ENCODE measurements at places on chromosomes 1 and 21.

- DNase-seq, result no peak
Observed at GRCh38 chr1:178706432-178706831, 18.6 kb upstream of the RALGPS2 start.

DNA sequence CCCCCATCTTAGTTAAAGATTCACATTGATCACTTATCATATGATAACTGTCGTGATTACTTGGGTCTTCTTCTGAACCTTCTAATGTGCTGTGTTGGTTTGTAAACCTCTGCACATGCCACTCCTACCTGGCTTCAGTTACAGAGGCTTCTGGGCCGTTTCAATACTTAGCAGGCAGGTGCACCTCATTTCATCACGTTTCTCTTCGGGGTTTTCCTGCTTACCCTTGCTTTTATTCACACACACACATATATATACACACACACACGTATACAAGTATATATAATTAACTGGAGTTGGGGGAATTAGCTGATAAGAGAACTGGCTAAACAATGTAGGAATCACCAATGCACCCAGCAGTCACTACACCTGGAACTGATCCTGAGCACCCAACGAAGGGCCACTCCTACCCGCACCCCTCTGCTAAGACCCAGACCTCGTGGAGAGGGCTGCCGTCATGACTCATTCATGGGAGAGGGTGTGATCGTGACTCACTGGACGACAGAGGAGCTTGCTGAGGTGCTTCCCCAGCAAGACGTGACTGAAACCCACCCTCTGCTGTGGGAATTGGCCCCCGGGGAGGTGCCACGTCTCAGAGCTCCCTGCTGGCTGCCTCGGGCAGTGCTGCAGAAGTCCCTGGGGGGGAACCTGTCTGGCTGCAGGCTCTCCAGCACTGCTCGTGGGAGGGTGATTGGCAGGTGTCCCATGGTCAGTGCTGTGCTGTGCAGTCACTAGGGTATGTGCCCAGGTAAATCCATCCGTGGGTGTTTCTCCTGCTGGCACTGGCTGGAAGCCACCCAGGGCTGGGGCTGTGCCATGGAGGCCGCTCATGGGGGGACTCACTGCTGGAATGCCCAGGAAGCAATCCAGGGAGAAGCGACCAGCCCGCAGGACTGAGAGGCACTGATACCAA is 166.6 kb downstream of the DYRK1A start:
- DNase-seq, result no peak

GRCh38 chr1:241048622-241049021 is 308.4 kb downstream of the RGS7 start:
- DNase-seq, result no peak

DNA sequence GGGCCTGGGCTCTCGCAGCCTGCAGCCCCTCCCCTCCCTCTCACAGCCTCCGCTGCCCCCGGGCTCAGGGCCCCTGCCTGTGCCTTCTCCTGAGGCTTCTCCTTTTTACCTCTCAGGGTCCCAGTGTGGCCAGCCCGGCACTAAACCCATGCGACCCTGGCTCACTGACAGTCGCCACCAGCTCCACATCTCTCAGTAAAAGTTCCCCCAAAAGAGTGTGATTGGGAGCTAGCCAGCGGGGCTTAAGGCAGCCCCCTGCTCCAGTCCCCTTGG is 26.6 kb downstream of the PDE9A start:
- DNase-seq, result no peak
